ENCODE measurements at places on chromosomes 5 and 9.

- DNase-seq = no peak
Observed at GRCh38 chr9:91374939-91375338, 13.2 kb upstream of the AUH start.

DNA sequence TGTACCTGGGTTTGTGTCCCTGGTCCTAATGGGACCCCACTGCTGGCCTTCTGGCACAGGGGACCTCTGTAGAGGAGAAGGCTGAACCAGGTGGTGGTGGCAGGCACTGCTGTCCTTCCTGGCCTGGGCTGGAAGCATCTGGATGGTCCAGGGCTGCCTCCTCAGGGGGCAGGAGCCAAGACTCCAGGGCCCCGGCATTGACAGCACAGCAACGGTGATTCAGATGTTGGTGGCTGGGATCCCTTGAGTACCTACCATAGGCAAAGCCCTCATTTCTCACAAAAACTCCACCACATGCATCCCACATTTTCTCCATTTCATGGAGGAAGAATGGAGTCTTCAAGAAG lies 15.0 kb downstream of the FGD3 start:
- DNase-seq = no peak

DNA sequence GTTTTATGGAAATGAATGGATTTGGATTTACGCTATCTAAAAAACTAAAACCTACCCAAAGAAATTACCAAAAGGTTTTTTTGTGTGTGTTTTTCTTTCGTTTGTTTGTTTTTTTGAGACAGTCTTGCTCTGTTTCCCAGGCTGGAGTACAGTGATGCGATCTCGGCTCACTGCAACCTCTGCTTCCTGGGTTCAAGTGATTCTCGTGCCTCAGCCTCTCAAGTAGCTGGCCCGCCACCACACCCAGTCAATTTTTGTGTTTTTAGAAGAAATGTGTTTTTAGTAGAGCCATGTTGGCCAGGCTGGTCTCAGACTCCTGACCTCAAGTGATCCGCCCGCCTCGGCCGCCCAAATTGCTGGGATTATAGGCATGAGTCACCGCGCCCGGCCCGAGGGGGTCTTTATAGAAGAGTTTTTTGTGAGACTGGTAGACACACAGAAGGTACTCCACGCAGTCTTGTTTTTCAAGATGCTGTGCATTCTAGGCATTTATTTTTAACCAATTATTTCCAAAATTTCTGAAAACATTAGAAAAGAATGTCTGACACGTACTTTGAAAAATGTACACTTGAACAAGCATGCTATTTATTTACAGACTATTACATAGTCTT lies 75.7 kb downstream of the NR6A1 start:
- DNase-seq = no peak

GRCh38 chr9:123048748-123049147 lies 15.3 kb downstream of the GPR21 start:
- no peak for DNase-seq

DNA sequence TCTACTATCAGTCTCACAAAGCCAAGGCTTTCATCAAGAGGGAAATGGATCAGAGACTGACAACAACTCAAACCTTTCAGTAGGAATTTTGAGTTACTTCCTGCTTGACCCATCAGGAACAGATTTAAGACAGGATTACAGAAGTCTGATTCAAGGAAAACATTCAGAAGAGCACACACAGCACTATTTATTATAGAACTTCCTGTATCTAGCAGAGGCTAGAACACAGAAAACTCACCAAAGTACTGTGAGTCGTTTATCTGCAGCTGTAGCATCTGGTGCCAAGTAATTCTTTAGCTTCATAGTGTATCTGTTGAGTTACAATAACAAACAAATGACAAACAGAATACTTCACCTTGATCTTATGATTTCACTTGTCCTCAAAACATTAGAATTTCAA lies 13.8 kb downstream of the LEAP2 start:
- no peak for DNase-seq

GRCh38 chr5:9713356-9713755 lies 83.2 kb upstream of the TAS2R1 start:
- DNase-seq = no peak

DNA sequence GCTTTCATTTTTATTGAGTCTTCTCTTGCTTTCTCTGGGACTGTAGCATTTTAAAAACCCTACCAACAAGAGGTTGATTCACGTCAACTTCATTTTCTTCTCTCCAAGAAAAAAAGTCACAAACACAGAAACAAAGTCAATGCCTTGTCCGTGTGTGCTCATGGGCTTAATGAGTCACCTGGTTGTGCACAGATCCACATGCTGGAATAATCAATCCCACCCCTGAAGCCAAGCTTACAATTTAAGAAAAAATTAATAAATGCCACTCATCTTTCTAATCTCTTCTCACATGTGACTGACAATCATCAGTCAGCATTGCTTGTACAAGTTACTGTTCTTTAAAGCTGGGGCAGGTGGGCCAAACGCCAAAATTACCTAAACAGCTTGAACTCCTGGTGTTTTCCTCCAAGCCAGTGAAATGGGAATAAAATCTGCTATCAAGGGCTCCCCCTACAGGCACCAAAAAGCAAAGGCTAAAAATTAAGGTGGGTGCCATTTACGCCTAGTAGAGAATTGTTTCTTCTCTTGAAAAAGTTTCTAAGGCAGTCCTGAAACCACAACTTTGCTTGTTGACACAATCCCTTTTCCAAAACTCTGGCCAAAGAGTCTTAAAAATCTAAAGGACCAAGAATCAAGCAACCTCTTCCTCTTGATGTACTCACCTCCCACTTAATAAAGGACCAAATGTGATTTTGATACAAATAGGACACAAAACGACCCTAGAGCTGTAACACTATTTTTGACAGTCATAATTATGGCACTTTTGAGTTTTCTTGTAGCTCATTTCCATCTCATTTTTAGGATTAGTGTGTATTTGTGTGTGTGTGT lies 21.3 kb downstream of the TRMO start:
- peak; percentile 66 for DNase-seq

DNA sequence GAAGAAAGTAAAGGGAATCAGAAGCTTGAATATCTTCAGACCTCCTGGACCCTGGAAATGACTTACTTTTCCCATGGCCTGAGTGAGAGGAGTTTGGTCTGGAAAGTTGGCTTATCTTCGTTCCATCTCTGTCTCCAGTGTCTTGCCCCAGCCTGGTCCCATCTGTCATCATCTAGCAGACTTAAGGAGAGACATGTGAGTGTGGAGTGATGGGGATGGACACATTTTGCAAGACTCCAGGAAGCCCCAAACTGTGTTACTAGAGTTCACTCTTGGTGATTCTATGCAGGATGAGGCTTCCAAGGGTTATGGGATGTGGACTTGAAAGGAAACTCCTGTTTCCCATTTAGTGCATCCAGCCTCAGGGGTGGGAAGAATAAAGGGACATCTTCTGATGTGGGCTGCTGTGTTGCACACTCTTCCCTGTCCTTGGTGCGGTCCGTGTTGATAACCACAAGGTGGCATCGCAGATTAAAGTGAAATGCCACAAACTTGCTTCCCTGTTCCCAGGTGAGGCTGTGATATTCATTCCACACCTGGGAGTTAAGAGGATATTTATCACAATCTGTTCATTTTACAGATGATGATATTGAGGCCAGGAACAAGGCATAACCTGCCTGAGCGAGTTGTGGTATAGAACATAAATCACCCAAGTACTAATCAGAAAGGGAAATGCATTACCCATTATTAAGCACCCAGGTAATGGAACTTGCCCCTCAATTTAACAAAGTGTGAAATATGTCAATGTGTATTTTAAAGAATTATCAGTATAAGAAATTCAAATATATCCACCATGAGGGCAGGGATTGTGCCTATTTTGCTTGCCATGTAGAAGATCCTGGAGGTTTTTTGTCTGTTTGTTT lies 269.9 kb upstream of the PAPPA start:
- DNase-seq = no peak

DNA sequence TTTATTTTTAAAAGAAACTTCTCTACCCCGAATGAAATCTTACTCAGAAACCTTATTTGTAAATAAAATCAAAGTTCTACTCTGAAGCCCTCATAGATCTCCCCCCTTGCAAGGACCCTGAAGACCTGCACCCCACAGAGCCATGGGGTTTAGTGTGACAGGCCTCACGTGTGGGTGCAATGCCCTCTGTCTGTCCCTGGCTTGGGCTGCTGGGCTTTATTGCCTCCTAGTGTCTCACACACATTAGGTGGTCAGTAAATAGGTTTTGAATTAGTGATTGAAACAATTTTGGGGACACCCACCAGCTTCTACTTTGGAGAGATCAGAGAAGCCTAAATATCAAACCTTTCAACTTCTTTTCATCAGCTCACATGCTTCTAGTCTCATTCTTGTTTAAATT lies 403.7 kb downstream of the KDM4C start:
- no peak for DNase-seq

DNA sequence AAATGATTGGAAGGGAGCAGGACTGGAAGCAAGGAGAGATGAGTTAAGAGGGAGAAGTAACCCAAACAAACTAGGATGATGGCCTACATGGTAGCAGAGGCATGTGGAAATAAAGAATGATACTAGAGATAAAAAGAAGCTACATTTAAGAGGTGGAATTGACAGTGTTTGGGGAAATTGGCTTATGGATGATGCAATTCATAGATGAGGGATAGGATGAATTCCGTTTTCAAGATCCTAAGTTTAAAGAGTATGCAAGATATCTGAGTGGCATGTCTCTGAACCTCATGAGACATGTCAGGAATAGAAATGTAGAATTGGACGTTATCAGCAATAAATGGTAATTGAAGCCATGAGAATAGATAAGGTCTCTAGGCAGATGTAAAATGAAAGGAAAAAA lies 73.6 kb downstream of the RPS23 start:
- DNase-seq = no peak

DNA sequence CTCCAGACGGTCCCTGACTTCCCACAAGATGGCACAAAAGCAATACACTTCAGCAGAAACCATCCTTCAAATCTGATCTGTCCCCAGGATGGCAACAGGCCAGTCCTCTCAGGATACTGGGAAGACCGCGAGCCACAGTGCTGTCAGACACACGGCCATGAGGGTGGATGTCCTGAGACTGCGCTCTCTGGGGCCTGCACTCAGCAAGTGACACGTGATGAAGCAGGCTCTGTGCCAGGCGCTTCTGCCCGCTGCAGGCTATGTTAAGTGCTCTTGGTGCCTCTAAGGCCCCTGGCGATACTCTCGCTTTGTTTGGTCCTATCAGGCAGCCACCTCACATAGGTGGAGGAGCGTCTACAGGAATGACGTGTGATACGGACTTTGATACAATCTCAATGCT lies 7.1 kb downstream of the BRD9 start:
- DNase-seq = peak; percentile 25

GRCh38 chr9:82880336-82881050 lies 182.4 kb downstream of the RASEF start:
- DNase-seq = no peak

GRCh38 chr5:164688437-164688836 lies 1183.0 kb downstream of the MAT2B start:
- DNase-seq = no peak

DNA sequence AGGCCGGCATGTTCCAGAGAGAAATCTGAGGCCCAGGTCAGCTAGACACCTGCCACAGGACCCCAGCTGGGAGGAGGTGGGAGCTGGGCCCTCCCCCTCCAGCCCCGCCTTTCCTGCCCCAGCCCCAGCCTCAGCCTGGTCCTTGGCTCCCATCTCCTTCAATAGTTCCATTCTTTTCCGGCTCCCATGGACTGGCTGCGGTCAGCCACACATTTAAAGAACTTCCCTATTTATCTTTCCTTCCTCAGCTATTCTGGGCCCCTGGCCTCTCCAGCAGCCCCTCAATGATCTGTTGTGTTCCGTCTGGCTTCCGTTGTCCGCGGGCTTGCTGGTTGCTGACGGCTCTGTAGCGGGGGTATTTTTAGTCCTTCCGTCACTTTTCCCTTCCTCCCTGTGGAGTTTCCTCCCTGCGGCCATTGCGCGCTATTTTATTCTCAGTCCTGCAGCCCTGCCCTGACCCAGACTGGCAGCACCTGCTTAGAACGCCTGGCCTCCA lies 73.8 kb downstream of the AMBP start:
- no peak for DNase-seq

- no peak for DNase-seq
Observed at GRCh38 chr5:131210151-131210510, 39.4 kb downstream of the LYRM7 start.

- no peak for DNase-seq
Observed at GRCh38 chr5:76521240-76521758, 101.9 kb downstream of the F2RL2 start.

DNA sequence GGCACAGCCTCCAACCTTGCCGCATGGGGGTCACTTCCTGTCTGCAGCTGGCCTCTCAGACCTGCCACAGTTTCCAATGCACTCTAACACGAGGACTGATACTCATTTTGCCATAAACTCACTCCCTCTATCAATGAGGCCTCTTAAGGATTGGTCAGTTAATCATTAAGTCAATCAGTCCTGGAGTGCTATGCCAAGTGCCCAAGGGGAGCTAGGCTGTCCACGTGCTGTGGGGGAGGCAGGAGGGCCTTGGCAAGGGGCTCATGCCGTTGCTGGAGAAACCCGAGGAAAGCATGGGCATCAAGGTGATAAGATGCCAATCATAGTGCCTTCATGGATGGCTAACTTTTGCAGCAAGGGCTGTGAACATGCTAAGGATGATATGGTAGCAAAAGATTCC lies 1.7 kb upstream of the ALDH1B1 start:
- DNase-seq = no peak

GRCh38 chr5:168585119-168585856 lies 6.1 kb upstream of the PANK3 start:
- DNase-seq = no peak

DNA sequence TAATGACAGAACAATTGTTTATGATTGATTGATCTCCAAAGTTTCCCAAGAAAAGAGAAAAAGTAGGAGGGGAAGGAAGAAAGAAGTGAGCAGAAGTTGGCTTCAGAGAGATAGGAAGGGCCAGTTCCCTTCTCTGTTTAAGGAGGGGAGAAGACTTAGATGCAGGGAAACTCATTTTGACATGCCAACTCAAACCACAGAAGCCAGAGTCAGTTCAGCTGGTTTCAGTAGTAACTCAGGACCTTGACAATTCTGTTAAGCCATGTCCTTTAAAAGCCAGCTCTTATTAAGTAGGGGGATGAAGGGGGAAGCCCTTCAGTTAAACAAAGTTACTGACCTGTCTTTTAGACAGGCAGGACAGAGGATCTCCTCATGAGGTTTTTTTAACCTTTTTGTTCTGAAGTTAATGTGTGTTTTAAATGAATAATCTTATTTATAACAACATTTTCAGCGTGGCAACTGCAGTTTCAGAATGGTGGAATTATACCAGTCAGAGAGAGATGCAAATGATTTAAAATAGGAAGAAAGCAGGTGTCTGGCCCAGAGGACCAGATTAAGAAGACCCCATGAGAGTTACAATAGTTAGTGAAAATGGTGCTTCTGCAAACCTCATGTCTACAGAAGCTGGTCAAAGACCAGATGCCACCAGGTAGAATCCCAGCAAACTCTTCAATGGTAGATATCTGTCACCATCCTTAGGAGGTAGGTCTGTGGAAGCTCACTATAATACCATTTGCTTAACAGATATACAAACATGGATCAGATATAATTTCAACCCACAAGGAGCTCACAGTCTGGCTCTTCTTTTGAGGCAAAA lies 29.3 kb upstream of the ABL1 start:
- DNase-seq = no peak

- no peak for DNase-seq
Observed at GRCh38 chr5:103411711-103412110, 150.9 kb downstream of the NUDT12 start.

GRCh38 chr9:14396171-14396570 lies 82.2 kb upstream of the NFIB start:
- no peak for DNase-seq

Data from erythroblast (primary cell).